ENCODE measurements at places on chromosomes 11 and 22. TPM values are rescaled to one million over a fixed set of nuclear protein-coding genes. Genes with fewer than 3 reads are reported as not detected.

- DNase-seq: no peak
These were observed 29.7 kb downstream of the CACNG2 start for GRCh38 chr22:36673821-36674220.

Gene PATE4
- not detected for total RNA-seq

Gene CARD18
- total RNA-seq: not detected

Gene PNPLA5
- not detected for total RNA-seq
